ENCODE measurements at places on chromosomes 1 and 21.
A peak's percentile ranks its signal among the peaks of the same experiment; 100 is the strongest.

DNA sequence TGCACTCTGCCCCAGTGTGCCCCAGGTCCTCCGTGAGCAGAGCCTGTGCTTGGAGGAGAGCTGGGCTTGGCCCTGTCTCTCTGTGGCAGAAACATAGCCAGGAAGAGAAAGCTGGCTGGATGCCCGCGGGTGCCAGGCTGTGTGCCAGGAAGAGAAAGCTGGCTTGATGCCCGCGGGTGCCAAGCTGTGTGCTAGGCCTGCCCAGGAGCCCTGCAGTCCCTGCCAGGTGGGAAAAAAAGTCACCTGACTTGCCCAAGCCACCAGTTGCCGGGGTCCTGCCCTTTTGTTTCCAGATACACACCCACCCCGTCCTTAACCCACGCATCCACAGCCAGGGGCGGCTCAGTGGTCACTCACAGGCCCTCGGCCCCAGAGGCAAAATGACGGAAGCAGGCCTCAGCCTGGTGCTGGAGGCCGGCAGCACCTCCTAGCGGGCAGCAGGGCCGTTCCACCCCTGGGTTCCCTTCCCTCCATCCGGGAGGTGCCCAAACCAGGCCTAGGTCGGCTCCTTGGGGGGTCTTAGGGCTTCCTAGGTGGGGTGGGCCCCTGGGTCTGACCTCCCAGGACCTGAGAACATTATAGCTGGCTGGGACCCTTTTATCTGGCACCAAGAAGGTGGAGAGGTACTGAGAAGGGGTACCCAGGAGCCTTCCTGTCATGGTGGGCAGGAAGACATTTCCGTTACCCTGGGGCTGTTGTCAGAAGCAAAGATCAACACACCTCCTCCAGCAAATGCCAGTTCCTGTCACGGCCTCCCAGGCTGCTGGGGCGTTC, 9.1 kb downstream of the ITGB2 start:
- DNase-seq = no peak

- no peak for DNase-seq
Measured at GRCh38 chr21:42525029-42525581, 11.5 kb downstream of the SLC37A1 start.

DNA sequence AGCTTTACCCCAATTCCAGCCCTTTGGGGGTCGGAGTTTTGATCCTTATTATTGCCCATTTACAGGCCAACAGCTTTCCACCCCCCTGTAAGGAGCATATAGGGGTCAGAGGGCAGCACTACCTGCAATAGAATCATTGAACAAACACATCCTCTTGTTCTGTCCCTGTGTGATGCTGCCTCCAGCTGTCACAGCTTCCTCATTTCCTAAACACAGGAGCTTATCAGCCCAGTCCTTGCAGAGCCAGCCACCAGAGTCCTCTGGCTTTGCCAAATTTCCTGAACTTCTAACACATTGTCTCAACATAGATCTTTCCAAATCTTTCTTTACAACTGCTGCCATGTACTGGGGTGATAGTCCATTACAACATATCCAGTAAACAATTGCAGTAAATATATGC, 32.8 kb upstream of the PTBP2 start:
- DNase-seq = no peak

DNA sequence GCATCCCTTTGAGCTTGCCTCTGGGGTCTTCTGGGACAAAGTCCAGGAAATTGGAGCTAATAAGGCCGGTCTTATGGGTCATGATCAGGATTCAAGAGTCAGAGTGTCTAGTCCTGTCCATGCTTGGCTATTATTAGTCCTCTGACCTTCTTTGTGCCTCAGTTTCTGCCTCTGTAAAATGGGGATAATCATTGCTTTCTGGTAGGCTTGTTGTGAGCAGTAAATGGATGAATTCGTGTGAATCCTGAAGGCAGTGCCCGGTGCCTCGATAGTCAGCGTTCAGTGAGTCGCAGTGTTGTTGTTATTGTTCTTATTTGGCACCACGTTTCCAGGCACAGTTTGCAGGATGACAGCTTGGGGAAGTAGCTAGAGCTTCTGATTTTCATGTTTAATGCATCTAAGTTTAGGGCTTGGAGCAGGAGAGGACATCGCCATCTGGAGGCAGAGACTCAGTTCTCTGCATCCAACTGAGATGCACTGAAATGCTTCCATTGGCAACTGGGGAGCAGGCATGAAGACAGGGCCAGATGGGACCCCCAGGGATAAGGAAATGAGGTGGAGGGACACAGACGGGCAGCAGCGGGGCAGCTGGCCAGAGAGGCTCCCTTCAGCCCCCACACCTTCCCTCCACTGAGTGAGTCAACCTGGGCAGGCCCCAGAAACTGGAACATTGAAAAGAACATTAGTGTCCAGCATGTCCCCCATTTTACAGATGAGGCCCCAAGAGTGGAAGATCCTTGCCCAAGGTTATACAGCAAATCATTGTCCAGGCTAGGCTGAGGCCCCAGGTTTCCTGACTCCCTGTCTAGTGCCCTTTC, 160.3 kb downstream of the PTPRU start:
- DNase-seq = no peak

GRCh38 chr1:225474439-225474985, 46.7 kb upstream of the LBR start:
- DNase-seq = no peak

- no peak for DNase-seq
Measured at GRCh38 chr1:10625554-10625953, 150.8 kb downstream of the PEX14 start.

GRCh38 chr1:221897321-221897721, 155.4 kb upstream of the DUSP10 start:
- DNase-seq = no peak

- DNase-seq = no peak
Measured at GRCh38 chr1:150574260-150575071, 4.9 kb downstream of the MCL1 start.

DNA sequence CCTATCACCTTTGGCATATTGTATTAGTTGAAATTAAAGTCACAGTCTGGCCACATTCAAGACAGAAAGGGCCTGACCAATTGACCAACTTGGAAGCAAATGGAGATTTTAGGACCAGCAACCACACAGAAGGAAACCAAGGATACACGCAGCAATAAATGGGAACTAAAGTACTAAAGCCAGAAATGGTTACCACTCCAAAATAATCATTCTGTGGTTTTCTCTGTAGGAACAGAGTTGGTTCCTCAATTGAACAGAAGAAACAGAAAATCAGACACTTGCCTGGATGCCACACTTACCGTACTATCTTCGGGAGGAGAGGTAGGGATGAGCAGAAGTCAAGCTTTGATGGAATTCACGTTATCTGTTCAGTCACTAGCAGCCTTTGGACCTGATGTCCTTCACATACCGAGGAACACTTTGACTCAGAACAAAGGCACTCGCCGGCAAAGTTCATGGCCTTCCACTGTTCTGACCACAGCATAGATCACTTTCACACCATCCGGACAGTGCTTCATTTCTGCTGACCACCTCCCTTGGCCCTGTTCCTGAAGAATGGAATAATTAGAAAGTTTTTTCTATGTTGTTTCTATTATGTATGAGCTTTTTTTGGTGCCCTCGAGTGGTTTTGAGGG, 96.9 kb downstream of the LPAR3 start:
- DNase-seq = no peak

DNA sequence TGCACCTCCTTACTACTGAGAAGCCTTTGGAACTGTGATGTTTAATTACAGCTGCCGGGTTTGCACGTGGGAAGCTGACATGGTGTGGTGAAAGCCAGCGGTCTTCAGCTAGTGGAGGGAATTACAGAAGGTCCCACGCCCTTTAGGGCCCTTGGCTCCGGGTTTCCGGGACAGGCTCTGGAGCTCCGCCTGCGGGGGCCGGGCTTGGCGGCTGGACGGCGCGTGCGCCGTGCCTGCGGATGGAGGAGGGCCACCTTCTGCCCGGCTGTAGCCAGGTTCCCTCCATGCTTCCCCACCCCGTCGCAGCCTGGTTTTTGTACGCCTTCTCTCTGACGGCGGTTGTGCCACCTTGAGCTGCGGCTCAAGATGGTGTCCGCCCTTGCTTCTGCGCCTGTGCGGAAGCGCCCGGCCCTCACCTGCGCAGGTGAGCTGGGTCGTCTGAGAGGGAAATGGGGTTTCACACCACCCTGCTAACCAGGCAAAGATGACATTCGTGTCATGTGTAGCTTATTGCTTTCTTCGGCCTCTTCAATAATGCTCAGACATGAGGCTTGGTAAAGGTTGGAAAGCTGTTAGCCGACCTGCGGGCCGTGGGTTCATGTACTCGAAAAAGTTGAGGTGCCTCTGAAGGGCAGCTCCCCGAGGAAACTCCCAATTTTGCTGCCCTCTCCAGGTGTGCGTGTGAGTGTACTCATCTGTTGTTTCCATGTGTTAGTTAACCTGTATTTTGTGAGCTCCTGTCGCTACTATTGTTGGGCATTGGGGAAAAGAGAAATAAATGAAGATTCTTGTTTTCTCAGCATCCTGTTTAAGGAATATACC, 36.6 kb upstream of the OPRD1 start:
- DNase-seq = peak; percentile 44

DNA sequence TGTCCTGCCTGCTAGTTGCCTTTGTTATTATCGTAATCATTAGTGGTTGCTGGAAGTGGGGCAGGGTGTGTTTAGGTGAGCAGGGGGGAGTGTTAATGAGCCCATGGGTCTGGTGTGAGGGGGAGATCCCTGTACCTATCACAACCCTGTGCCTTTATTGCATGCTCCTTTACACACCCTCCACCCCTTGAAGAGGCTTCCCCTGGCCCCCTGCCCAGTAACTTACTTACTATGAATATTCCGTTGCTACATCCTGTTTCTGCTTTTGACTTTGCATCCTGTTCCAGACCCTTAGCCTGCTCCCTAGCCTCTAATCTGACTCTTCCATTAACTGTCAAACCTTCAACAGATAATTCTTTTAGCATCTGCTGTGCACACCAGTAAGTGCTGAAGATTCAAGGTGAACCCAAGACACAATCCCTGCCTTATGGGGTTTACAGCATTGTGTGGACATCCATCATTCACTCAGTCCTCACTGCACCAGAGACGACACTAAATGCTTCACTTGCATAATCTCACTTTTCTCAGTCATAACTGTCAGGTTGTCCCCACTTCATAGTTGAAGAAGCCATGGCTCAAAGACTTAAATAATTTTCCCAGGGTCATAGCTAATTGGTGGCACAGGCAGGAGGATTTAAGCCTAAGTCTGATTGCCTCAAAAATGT, 47.9 kb downstream of the CDC7 start:
- no peak for DNase-seq

DNA sequence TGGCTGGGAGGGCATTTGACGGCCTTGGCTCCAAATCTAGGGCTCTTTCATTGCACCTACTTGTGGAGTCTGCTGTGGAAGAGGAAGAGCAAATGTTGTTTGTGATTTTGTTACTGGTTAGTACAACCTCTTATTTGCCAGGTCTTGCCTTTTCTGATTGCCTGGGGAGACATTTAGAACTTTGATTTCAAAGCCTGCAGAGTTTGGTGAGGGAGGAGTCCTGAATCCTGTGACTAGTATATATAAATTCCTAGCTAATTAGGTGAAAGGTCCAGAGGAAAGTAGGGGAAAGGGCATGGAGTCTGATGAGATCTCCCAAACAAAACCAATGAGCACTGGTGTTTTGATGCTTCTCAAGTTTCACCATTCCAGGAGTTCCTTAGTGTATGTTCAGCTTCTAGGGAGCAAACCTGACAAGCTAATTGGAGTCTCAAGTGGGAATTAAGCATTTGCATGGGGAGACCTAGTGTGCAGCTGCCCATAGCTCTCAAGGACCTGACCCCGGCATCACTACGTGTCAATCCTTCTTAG, 5.1 kb upstream of the HMGCS2 start:
- DNase-seq = no peak

- no peak for DNase-seq
Measured at GRCh38 chr1:239755107-239755912, 336.4 kb upstream of the FMN2 start.

DNA sequence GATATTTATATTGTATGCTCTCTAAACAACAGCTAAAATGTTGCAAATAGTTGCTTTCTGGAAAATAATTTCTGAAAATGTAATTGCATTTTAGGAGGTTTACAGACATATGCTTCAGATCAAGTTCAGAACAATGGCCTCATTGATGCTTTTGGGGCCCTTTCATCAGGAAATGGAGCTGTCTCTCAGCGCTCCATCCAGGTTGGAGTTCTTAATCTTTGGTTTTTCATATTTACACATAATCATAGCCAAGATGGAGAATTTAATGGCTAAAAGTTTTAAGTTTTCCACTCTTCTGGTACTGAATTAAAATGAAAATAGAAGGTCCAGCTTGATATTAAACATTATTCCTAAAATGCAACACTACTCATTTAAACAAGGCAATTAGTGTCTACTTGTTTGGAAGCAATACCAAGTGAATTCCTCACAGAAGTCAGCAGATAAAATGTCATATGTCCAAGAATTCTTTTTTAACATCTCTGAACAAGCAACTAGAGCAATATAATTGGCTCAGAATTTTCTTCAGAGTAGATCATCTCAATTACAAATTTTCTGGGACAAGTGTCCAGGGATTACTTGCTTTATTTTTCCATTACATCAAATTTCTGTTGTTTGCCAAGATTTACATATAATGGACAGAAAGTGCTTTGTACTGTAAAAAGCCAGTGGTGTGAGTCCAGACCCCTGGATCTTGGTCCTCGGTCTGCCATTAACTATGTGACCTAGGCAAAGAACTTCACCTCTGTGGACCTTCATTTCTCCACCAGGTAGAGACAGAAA, 22.6 kb downstream of the CLCA1 start:
- DNase-seq = no peak

GRCh38 chr1:59078070-59078800, 218.7 kb upstream of the FGGY start:
- no peak for DNase-seq

- DNase-seq = no peak
Measured at GRCh38 chr1:170864238-170864637, 71.1 kb upstream of the MROH9 start.

- DNase-seq = no peak
Measured at GRCh38 chr1:152645146-152645545, 18.0 kb upstream of the LCE2D start.

- DNase-seq = peak; percentile 6
Measured at GRCh38 chr1:86833461-86834215, 80.3 kb downstream of the SELENOF start.

DNA sequence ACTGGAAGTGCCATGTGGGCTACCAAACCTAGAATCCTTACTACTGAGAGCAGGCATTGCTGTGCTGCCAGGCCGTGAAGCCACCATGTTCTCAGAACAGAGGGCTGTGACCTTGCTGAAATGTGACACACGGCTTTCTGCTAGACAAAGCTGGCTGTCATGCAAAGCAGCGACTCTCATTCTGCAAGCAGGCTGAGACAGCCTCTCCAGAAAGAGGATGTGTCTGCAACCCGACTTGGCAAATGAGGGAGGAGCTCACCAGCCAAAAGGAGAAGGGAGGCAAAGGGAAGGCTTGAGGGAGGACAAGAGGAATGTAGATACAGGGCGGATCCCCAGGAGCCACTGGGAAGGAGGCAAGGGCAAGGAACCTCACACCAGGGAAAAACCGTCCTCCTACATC, 85.7 kb upstream of the KRTAP19-8 start:
- no peak for DNase-seq

DNA sequence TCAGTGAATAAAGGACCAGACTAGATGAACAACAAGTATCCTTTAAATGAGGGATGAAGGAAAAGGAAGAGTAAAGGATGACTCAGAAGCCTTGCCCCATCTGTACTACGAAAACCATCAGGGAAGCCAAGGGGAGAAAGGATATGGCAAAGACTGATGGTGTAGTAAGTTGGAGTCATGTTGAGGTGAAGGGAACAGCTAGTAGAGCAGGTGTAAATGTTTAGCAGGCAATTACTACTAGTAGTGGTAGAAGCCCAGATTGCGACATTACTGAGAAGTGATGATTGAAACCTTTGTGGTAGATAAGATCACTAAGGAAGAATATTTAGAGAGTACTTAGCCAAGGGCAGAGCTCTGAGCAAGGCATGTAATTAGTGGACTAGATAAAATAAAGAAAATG, 84.0 kb downstream of the PHTF1 start:
- no peak for DNase-seq

- no peak for DNase-seq
Measured at GRCh38 chr1:201740086-201740541, 88.8 kb upstream of the IPO9 start.

All from stimulated activated CD8-positive, alpha-beta memory T cell treated with anti-CD3 and anti-CD28 coated beads, Interleukin-4, amount 100 ng/mL, for 24 hours (primary cell).